NCI-H1092 (cell line): ENCODE measurements at places on chromosomes 7 and 10.

DNA sequence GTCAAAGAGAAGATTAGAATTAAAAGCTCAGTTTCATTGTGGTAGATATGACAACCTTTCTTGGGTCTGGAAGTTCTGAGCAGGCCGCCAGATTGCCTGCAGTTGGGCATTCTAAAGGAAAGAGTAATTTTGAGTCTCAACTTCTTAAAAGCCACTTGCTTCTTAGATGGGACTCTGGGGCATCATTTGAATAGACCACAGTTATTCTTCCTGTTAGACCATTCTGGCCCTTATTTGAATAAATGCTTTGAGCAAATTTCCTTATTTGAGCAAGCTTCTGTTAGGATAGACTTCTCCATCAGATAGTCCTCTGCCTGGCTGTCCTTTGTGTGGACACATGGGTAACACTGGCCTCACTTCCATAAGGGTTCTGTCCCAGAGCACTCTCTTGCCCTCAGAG, 40.2 kb downstream of the SND1 start:
- DNase-seq: no peak

DNA sequence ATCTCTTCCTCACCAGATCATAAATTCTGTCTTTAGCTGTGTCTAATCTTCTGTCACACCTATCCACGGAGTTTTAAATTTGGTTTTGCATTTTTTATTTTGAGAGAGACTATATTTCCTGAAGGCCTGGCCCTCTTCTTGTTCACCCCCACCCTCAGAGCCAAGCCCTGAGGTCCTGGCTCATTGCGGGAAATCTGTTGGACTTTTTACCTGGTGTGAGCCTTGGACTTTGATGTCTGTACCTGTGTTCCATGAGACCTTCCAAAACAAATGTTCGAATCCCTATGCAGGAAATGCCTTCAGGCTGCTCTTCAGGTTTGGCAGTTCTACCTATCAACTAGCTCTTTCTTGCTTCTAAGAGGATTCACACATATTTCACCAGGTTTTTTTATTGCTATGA, 175.2 kb upstream of the GRB10 start:
- DNase-seq: no peak

- DNase-seq: no peak
Measured at GRCh38 chr10:78955206-78955605, 113.6 kb upstream of the ZMIZ1 start.

DNA sequence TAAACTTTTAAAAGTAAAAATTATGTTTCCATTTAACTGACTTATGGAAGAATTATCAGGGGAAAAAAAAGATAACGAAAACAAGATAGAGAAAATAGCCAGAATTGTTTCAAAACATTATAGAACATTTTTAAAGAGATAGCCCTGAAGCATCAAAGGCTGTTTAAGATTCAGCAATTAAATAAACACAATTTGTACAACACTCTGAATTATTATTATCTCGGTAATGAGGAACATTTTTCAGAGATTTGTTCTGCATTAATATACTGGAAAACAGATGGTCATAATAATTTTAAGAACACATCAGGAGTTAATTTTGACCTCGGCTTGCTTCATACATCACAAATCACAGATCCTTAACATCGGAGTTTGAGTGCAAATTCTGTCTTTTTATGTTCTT, 643.8 kb downstream of the SORCS1 start:
- no peak for DNase-seq

DNA sequence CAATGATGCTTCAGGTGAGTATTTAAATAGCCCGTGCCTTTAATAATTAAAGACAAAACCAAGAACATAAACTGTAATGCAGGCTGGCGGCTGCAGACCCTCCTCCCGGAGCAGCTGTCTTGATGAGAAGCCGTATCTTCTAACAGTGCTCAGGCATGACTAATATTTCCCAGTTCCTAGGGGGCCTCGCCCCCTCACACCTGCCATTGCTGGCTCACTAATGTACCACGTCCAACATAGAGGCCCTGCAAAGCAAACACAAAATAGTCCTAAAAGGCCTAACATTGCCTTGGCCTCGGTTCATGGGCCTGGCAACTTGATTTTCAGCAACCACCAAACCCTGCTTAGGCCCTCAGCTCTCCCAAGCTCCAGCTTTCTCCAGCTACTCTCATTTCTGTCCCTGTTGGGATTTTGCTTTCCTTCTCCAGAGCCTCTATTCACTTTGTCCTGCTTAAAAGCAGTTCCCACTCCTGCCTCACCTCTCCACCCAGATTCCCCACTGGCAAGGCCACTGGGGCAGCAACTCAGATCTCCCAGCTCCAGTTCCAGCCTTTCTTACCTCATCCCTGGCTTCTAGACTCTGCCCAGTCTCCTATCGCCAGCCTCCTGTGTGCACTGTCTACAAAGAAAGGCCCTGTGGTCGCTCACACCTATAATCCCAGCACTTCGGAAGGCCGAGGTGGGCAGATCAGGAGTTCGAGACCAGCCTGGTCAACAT, 16.2 kb downstream of the SORBS1 start:
- DNase-seq: no peak

DNA sequence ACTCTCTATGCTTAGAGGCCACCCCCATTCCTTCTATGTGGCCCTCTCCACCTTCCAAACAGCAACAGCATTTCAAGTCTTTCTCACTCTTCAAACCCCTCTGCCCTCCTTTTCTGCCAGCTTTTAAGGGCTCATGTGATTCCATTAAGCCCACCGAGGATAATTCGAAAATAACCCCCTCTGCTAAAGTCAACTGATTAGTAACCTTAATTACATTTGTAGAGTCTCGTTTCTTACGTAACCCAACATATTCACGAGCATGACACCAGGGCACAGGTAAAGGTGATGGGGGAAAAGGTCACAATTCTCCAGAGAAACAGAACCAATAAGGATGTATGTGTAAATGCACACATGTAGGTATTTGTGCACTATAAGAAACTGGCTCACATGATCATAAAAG, 6.7 kb upstream of the CHST15 start:
- no peak for DNase-seq
